ENCODE measurements at places on chromosomes 6 and 20. TPM values are rescaled to one million over a fixed set of nuclear protein-coding genes. Genes with fewer than 3 reads are reported as not detected.
A peak's percentile ranks its signal among the peaks of the same experiment; 100 is the strongest.

DNA sequence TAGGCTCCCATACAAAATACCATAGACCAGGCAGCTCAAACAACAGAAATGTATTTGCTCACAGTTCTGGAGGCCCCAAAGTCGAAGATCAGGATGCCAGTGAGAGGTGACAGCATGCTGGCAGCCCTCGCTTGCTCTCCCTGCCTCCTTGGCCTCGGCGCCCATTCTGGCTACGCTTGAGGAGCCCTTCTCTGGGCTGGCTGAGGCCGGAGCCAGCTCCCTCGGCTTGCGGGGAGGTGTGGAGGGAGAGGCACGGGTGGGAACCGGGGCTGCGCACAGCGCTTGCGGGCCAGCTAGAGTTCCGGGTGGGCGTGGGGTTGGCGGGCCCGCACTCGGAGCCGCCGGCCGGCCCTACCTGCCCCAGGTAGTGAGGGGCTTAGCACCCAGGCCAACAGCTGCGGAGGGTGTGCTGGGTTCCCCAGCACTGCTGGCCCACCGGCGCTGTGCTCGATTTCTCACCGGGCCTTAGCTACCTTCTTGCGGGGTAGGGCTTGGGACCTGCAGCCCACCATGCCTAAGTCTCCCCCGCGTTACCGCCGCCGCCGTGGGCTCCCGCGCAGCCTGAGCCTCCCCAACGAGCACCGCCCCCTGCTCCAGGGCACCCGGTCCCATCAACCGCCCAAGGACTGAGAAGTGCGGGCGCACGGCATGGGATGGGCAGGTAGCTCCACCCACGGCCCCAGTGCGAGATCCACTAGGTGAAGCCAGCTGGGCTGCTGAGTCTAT is 32.6 kb upstream of the SERPINB9 start:
- H3K27ac ChIP-seq = no peak overlapping the region
- H3K27me3 ChIP-seq = no peaks in the 10 kb centered on the region
- no peak overlapping the region for H3K4me3 ChIP-seq
- peaks cover 9% of the 10 kb centered on the region for H3K4me1 ChIP-seq

DNA sequence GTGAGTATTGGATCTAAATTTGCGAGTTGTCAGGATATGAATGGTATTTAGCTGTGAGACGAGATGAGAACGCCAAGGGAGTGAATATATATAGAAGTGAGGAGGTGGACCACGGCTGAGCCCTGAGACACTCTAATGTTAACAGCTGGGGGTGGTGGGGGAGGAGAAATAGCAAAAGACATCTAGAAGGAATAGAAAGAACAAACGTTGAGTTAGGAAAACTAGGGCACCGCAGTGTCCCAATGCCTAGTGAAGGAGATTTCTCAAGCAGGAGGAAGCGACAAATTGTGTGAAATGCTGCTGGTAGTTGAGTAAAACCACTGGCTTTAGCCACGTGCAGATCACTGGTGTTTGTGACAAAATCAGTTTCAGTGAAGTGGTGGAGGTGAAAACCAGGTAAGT is 56.9 kb downstream of the CD164 start:
- no peaks in the 10 kb centered on the region for H3K4me1 ChIP-seq
- no peaks in the 10 kb centered on the region for H3K36me3 ChIP-seq
- H3K27me3 ChIP-seq = no peaks in the 10 kb centered on the region
- no peak overlapping the region for H3K27ac ChIP-seq

DNA sequence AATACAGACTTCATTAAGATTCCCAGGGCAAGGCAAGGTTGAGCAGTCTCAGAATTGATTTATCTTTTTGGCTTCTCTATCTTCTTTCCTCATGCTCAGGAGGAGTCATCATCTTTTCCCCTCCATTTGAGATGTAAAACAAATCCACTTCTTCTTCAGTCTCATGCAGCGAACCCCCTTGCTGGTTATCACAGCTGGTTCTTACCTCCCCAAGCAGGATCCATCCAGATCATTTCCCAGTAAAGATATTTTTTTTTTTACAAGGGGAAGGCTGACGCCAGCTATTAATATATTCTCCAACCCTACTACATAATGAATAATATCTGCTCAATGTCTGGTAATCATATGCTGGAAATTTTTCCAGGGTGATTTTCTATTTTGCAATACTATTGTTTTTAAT is 508.9 kb upstream of the NOX3 start:
- H3K27me3 ChIP-seq = no peaks in the 10 kb centered on the region
- no peak overlapping the region for H3K27ac ChIP-seq
- no peak overlapping the region for H3K4me3 ChIP-seq
- H3K4me1 ChIP-seq = no peaks in the 10 kb centered on the region
- DNase-seq = no peak

GRCh38 chr6:46042355-46042999 is 26.8 kb upstream of the CLIC5 start:
- H3K4me1 ChIP-seq = no peaks in the 10 kb centered on the region
- DNase-seq = no peak
- H3K27ac ChIP-seq = no peak overlapping the region
- H3K27me3 ChIP-seq = no peaks in the 10 kb centered on the region

GRCh38 chr20:23403751-23404150 is 17.5 kb downstream of the NAPB start:
- no peak for DNase-seq
- no peak overlapping the region for H3K4me3 ChIP-seq
- no peaks in the 10 kb centered on the region for H3K27me3 ChIP-seq
- H3K4me1 ChIP-seq = peaks cover 53% of the 10 kb centered on the region

GRCh38 chr6:51706086-51706485 is 381.3 kb downstream of the PKHD1 start:
- H3K36me3 ChIP-seq = no peaks in the 10 kb centered on the region
- no peak for DNase-seq
- no peak overlapping the region for H3K27ac ChIP-seq
- H3K4me3 ChIP-seq = no peak overlapping the region

GRCh38 chr6:54262499-54262898 is 45.7 kb upstream of the TINAG start:
- no peaks in the 10 kb centered on the region for H3K4me1 ChIP-seq
- H3K4me3 ChIP-seq = no peak overlapping the region
- no peaks in the 10 kb centered on the region for H3K27me3 ChIP-seq
- no peak for DNase-seq

DNA sequence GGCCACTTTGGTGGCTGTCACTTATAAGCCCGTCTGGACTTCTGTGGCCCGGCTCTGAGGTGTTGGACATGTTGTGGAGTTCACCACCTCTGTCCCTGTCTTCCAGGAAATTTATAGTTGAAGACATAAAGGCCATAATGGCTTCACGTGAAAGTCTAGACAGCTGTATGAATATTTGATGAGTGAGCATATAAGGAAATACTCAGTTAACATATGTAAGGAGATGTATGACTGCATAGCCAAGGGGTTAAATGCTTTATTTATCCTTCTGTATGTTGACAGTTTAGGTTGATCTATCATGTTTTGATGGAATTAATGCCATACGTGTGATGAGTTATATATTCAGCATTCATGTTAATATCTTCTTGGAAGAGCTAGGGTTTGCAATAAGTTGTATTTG is 16.1 kb downstream of the HIVEP1 start:
- H3K27ac ChIP-seq = no peak overlapping the region
- no peak for DNase-seq

- no peak overlapping the region for H3K4me3 ChIP-seq
- H3K4me1 ChIP-seq = peaks cover 3% of the 10 kb centered on the region
- H3K36me3 ChIP-seq = no peaks in the 10 kb centered on the region
- peak overlapping the region; percentile 28 for H3K27ac ChIP-seq
Observed at GRCh38 chr6:40912158-40912946, 126.7 kb downstream of the UNC5CL start.

- peaks cover 10% of the 10 kb centered on the region for H3K4me1 ChIP-seq
- no peak overlapping the region for H3K27ac ChIP-seq
- H3K27me3 ChIP-seq = no peaks in the 10 kb centered on the region
- H3K4me3 ChIP-seq = no peak overlapping the region
- H3K36me3 ChIP-seq = no peaks in the 10 kb centered on the region
Observed at GRCh38 chr6:95660544-95660943, 83.2 kb downstream of the MANEA start.

Gene TNFAIP3
- total RNA-seq = 2.2 TPM

Gene TPX2
- 44.7 TPM for total RNA-seq

Gene FAM217A
- total RNA-seq = not detected

Gene GHRH
- total RNA-seq = not detected

Gene BPIFB4
- total RNA-seq = not detected

Gene ENTPD6
- 191 TPM for total RNA-seq

Gene SLC32A1
- 0.59 TPM for total RNA-seq
